ENCODE measurements at places on chromosomes 1 and 21.

DNA sequence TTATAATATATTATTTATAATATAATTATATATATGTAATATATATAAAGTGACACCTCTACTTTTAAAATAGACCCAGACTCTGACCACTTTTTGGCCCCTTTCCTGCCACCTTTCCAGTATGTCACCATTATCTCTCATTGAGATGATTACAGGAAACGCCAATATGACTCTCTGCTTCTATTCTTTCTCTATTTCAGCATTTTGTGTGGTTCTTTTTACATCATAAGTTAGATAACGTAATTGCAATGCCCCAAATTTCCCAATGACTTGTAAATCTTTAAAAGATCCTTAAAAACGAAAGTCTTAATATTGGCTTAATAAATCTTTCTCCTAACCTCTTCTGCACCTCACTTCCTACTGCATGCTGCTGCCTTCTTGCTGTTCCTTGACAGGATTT lies 8.1 kb upstream of the GBP5 start:
- no peak for DNase-seq

DNA sequence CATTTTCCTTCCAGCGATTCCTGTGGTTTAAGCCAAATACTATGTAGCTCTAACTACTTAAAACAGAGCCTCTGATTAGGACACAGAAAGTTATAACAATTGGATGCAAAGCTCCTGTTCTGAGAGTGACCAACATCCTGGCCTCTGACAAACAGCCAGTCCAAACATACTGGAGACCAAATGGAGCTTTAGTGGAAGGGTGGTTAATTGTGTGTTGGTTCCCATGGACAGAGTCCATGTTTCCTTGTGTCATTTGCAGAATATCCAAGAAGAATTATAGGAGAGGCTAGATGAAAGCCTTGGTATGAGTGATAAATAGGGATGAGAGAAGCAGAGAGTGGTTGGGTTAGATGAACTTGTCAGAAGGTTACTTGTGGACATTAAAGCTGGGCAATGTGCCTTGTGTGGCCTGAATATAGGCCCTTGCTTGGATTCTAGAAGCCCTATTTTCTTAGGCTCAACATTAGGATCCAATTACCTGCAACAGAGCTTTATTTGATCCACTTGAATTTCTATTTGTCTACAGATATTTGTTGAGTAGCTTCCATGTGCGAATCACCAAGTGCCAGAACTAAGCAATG lies 180.5 kb upstream of the GORAB start:
- DNase-seq, result no peak

- DNase-seq, result no peak
Observed at GRCh38 chr1:150493175-150493574, 6.0 kb downstream of the TARS2 start.

DNA sequence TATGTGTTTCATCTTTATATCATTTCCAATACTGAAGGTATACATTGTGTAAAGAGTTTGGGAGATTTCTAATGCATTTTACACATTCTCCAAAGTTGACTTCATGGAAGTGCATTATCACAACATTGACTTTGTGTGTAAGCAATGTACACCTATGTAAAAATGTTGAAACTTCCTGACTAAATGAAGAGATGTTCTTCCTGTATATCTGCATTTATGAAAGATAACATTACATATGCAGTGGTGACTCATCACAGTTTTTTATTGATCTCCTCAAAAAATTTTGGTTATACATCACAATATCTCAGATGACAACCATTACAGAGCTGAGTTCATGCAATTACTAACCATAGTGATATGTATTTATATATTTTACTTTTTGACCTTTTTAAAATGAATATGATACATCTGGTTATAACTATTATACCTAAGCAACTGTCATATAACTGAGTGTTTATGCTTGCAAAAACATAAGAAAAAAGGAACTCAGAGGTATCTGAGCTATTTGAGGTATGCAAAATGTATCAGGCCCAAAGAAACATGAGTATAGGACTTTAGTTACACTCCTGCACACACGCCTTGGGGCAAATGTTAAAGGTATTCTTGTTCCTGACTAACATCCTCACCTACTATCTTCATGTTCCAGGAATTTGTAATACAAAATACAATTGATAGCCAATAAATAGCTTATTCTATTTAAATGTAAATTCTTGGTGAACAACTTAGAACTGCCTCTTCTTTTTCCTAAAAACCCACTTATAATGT lies 88.2 kb upstream of the OLFM3 start:
- no peak for DNase-seq

DNA sequence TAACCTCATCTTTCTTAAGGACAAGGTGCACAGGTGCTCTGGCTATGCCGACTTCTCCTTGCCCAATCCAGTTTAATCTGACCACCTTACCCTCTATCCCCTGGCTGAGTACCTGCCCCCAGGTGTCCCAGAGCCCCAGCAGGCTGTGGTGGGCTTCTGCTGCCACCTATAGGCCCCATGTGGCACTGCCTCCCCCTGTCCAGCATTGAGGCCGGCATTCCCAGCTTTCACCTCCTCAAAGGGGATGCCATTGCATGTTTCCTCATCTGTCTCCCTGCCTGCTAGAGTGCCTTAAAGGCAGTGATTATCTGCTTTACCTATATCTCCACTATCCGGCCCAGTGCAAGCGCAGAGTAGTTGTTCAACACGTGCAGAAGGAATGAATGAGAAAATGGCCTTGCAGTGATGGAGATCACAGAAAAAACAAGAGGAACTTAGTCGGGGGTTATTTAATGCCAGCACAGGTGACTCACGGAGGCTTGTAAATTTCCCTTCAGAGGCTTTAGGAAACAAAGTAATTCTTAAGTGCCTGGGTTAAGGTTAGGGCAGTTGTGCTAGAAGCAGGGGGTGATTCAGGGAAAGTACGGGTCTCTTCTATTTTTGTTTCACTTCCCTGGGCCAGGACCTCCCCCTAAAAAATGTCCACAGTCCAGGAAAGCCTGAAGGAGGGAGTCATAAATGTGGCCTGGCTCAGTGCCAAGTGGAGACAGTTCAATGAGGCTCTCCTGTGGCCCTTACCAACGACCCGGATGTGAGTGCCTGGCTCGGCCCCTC lies 131.8 kb upstream of the NGF start:
- peak; percentile 17 for DNase-seq

DNA sequence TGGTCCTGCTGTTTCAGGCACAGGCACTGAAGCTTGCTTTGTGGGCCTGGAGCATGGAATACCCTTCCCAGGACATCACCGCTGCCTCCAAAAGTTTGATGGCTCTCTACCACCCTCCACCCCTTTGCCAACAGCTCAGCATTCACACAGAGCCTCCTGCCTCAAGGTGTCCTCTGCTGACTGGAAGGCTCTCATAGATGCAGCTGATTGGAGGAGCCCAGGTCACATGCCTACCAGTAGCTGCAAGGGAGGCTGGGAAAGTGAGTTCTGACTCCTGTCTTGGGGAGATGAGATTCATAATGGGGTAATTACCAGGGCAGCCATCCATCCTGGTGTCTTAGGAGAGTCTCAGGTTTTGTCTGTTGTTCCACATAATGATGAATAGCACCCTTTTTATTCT lies 124.8 kb upstream of the GRIK3 start:
- DNase-seq, result no peak

- peak; percentile 72 for DNase-seq
Observed at GRCh38 chr1:2255420-2256369, 27.6 kb downstream of the SKI start.

DNA sequence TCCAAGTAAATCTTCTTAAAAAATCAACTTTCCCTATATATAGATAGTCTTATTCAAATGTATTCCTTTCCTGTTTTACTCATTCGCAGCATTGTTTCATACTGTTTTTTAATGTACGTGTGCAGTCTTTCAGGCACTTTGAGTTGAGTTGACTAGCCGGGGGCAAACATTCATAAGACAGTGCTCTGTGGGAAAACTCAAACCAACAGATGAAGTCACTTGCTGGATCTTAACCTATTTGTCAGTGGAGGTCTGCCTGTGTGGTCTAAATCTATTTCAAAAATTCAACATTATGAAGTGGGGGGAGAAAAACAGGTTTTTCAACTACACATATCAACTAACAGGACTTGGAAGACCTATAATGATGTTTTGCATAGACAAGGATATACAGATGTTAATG lies 6.2 kb downstream of the HSD11B1 start:
- no peak for DNase-seq

GRCh38 chr1:211621447-211622198 lies 42.7 kb upstream of the SLC30A1 start:
- no peak for DNase-seq

DNA sequence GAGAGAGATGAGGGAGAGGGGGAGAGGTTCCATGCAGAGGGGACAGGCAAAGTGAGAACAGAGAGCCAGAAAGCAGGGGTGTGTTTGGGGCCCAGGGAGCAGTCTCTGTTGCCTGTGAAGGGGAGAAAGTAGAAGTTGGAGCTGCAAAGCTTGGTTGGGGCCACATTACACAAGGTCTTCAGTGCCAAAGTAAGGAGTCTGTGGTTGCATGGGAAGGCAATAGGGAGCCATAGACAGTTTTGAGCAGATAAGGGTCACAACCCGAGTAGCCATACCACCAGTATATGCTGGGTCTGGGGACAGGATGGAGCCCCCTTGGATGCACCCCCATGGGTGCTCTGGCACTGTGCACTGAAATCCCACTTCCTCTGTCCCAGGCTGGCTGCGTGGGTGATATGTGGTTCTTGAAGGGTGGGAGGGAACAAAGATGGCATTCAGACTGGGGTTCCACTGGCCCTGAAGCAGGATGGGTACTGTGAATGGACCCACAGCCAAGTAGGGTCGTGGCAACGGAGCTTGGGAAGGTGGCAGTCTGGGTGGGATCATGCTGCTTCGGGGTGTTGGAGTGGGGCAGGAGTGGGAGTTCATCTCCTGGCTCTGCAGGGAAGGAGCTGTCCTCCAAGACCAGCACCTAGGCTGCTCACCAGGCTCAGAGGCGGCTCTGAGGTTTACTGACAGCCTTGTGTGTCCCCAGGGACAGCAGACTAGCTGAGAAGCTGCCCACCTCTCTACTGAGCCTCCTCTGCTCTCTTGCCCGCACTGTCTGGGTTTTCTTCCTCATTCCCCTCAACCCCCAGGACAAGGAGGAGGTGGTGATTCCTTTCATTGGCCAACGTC lies 12.1 kb downstream of the DRAXIN start:
- no peak for DNase-seq

GRCh38 chr1:205172729-205173366 lies 38.7 kb downstream of the DSTYK start:
- no peak for DNase-seq

GRCh38 chr1:8706995-8707396 lies 110.4 kb downstream of the RERE start:
- no peak for DNase-seq

GRCh38 chr21:40300300-40300699 lies 433.1 kb downstream of the PCP4 start:
- no peak for DNase-seq

GRCh38 chr1:157880621-157881020 lies 39.0 kb upstream of the CD5L start:
- no peak for DNase-seq

All from stimulated activated CD4-positive, alpha-beta T cell treated with anti-CD3 and anti-CD28 coated beads, Interleukin-4, amount 100 ng/mL, for 24 hours (primary cell).